ENCODE measurements at places on chromosomes 3 and 15.
A peak's percentile ranks its signal among the peaks of the same experiment; 100 is the strongest.

GRCh38 chr3:137988152-137988551, 21.8 kb upstream of the CLDN18 start:
- DNase-seq = no peak

GRCh38 chr3:43489930-43490329, 131.9 kb downstream of the ANO10 start:
- peak; percentile 74 for DNase-seq

- no peak for DNase-seq
Observed at GRCh38 chr3:8413337-8413926, 88.2 kb upstream of the LMCD1 start.

DNA sequence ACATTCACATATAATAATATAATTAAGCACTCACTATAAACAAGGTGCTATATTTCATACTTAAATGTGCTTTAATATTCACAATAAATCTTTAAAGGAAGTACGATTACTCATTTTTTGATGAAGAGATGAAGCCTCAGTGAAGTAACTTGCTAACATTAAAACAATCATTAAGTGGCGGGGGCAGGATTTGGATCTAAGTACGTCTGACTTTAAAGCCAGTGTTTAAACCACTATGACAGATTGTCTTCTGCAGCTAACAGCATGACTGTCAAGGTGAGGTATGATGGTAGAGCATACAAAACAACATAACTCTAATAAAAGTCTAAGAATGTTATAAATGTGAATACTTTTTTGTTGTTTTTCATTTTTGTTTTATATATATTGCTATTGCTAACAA, 862.1 kb downstream of the ROBO1 start:
- no peak for DNase-seq

DNA sequence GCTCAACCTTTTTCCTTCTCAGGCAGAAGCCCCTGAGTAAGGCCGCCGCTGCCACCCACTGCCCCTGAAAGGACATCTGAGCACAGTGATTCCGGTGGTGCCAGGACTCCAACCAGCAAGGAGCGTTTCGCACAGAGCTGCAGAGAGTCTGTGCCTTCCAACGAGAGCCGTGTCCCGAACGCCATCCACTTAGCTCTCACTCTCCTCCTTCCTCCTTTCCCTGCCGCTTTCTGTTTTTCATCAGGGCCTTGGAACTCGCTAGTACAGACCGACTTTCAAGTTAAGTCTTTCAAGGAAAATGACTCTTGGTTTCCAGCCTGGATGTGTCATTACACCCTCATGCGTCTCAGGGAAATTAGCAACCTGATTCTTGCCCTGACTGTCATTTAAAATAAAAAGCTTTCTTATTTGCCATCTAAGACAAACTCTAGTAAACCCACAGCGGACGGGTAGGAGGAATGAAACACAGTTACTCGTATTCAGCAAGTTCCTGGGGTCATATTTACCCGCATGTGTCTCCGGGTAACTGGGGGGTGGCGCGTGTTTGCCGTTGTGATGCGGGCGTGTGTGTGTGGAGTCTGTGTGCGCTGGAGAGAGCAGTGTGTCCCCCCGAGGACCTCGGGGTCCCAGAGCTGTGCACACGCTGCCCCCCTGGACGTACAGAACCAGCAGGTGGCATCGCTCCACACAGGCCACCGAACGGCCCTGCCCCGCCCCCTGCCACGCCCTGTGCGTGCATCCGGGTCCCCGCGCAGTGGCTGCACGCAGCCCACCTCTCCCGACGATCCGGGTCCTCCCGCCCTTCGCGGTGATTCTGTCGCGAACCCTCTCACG, 30.4 kb upstream of the ALDH1A3 start:
- DNase-seq = no peak

DNA sequence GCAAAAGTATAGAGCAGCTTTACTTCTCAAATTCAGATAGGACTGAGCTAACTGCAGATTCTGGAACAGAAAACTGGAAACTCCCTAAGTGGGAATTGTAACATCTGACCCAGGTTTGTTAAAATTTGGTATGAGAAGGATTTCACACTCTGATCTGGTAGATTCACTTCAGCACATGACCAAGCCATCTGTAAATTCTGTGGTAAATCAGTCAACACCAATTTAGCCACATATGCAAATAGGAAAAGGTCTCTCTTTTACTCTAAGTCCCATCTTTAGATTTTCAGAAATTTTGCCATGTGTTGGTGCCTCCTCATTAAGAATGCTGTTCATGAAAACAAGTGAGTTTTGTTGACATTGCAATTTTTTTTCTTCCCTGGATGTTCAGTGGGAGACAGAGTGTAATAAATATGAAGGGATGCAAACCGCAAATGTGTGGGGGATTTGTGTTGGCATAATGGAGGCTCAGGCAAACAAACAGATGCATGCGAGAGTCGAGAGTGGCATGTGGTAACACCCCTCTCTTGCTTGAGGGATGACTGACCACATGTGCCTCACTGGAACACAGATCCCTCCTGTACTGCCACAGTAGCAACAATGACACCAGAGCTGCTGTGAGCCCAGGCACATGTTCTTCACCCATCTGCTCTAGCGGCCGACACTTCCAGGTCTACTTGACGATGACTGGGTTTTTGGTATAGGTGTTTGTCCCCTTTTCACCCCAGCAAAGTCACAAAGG, 146.6 kb downstream of the FEZF2 start:
- DNase-seq = no peak

- no peak for DNase-seq
Observed at GRCh38 chr15:57726411-57726810, 19.9 kb downstream of the POLR2M start.

DNA sequence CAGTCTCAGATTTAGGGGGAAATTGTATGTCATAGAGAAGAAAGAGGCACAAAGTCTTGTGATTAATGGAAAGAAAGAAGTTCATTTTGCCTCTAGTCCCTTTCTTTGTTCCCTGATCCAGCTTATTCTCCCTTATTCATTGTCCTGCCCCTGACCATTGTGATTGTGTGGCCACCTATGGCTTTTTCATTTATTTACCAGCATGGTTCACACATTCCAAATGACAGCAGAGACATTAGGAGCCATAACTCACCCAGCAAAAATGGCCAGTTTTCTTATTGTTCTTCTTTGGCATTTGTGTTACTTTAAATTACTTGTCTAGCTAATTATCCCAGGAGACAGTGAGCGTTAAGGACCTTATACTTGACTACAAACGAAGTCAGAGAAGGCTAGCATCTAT, 36.3 kb upstream of the SGO1 start:
- DNase-seq = no peak

DNA sequence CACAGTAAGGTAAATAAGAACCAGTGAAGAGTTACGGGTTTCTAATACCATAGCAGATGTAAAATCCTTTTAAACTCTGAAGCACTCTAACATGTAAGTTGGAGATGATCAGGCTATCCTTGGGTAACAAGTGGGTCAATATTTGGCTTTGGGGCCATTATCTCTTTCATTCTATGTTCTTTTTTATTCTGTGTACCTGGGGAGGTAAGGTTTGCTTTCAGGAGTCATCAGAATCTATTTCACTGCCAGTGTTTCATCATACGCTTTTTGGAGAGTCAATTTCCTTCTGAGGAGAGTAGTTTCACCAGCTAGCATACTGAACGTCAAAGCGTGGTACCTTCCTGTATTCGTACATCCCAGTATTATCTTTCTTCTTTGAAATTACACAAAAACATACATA, 166.5 kb downstream of the GMNC start:
- no peak for DNase-seq

DNA sequence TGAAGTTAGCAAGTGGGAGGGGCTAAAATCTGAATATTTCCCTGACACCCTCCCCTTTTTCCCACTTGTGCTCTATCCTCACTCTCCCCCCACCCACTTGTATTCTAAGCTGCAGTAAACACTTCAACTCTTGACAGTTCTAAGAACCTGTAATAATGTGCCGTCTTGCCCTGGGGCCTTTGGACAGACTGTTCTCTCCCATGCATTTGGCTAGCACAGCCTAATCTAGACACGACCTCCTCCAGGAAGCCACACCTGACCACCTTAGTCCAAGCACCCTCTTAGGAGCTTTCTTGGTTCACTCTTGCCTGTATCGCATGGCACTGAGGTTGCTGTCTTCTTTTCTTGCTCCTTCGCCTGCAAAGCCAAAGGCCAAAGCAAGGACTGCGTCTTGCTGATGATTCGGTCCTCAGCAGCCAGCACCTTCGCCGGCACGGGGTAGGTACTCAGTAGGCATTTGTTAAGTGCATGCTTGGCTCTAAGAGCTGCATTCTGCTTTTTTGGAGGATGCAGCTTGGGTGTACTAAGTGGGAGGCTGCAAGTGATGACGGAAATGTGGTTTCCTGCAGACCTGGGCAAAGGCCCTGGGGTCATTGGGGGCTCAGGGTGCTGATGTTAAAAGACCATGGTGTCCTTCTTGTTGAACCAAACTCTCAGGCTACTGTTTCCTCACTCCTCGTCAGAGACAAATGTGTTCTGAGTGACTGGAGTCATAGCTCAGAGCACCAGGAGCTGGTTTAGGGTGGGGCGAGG, 2.0 kb upstream of the ZNF710 start:
- DNase-seq = no peak

GRCh38 chr3:159766563-159767185, 222.0 kb upstream of the IL12A start:
- peak; percentile 50 for DNase-seq

DNA sequence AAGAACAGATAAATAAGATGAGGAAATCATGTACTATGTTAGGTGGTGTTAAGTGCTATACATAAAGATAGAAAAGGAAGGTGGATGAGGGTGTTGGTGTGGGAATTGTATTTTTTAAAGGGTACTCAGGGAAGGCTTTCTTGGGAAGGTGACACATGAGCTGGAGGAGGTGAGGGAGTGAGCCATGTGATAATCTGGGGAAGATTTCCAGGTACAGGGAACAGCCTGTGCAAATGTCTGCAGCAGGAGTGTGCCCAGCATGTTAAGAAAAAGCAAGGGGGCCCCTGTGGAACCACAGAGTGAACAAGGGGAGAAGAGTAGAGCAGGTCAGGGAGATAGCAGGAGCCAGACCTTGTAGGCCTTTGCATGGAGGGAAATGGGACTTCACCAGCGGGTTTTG, 175.6 kb downstream of the SSR3 start:
- no peak for DNase-seq

- DNase-seq = no peak
Observed at GRCh38 chr15:90620379-90621067, 90.8 kb downstream of the CRTC3 start.

- no peak for DNase-seq
Observed at GRCh38 chr3:161293381-161293780, 72.3 kb downstream of the NMD3 start.

DNA sequence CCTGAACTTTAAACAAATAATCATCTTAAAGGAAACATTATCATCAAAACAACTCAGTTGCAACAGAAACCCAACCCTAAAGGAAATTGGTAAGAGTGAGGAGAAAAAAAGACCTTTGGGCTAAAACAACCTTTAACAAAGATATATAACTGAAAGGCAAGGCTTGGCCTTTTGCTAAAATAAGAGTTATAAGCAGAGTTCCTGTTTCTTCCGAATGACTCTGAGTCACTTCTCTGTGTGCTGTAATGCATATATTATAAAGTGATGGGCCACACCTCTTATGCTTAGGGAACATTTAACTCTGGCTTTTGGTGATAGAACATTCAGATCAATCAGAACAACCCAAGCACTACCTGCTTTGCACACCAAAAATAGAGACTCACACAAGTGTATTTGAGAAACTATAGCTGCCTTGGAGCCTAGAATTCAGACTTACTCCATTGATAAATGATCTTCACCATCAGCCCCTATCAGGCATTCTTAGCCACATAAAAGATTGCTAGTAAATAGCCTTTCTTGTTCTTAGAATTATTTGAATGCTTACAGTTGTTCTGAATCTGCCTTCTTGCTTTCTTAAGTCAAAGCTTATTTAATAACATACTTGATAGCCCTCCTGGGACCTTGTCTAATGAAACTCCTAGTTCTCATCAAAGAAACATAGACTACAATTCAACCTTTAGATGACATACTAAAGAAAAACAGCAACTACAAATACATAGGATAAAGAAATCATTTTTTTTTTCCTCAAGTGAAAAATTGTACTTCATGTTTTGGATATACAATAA, 294.2 kb upstream of the SEMA6D start:
- peak; percentile 90 for DNase-seq

DNA sequence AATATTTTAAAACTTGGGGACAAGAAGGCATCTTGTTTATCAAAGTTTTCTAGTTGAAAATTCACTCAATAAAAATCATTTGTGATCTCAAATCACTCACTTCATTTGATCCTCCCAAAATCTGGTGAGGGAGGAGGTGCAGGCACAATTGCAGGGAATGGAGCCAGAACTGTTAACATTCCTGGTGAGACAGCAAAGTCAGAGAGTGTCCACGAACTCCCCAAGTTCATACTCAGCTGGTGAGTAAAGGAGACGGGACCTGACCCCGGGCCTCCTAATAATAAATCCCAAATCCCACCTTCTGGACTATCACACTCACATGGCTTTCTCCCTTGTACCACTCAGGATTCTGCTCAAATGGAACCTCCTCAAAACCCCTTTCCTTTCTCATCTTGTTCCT, 252.3 kb upstream of the LRTM1 start:
- no peak for DNase-seq

DNA sequence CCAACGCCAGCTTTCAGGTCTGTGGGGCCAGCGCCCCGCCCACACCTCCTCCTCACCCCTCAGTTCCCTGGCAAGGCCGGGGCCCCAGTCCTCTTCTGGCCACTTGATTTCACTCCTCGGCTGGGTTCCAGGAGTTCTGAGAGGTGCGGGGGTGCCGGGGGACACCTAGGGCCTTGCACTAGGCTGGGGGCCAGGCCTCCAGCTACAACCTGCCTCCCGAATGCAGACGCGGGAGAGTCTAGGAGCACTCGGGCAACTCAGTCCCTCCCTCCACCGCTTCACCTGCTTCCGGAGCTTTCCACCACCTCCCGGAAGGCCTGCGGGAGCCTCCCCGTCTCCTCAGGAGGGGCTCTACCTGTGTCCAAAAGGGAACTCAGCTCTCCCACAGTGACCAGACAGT, 35.6 kb downstream of the TNK2 start:
- DNase-seq = no peak

DNA sequence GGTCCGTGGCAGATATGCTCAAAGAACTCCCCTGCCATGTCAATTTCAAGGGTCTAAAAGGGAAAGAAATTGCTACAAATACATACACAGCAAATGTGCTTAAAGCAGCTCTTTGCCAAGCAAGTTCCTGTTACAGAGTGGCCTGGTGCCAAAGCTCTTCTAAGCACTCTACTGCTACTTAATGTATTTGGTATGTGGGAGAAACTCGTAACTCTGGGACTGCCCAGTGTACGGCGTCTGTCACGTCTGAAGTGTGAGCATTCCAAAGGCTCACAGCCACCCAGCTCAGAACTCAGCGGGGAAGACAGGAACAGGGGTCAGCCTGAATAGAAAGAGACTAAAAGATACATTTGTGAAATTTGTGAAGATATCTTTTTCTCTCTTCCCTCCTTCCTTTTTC, 54.6 kb downstream of the RBMS3 start:
- peak; percentile 77 for DNase-seq

- DNase-seq = no peak
Observed at GRCh38 chr15:29208352-29208751, 61.3 kb downstream of the NSMCE3 start.

DNA sequence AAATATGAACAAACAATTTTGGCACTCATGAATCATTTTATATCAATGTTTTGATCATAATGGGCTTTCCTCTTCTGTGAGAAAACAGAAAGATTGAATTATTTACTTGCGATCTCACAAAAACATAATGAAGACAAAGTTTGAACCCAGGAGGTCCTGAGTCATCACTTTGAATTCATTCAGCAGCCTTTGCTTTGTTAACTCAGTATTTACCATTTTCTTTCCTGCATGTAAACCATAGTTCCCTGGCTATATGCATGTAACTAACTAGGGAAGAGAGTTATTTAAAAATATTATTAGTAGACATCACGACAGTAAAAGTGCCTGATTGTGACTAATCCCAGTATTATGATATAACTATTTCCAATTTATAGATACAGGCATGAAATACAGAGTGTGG, 1026.2 kb downstream of the PLOD2 start:
- no peak for DNase-seq

Measured in foreskin melanocyte (primary cell).